Activated naive CD4-positive, alpha-beta T cell treated with anti-CD3 and anti-CD28 coated beads, Interleukin-2, amount 10 ng/mL, durations not matched to agents 7 days and 5 days (primary cell): ENCODE measurements at places on chromosomes 4 and X.
A peak's percentile ranks its signal among the peaks of the same experiment; 100 is the strongest.

- no peak for DNase-seq
These were observed 140.8 kb downstream of the OPHN1 start for GRCh38 chrX:68292471-68292870.

GRCh38 chr4:128606173-128606572 is 203.3 kb upstream of the JADE1 start:
- no peak for DNase-seq

- DNase-seq = no peak
These were observed 95.7 kb downstream of the PSAPL1 start for GRCh38 chr4:7338876-7339623.

DNA sequence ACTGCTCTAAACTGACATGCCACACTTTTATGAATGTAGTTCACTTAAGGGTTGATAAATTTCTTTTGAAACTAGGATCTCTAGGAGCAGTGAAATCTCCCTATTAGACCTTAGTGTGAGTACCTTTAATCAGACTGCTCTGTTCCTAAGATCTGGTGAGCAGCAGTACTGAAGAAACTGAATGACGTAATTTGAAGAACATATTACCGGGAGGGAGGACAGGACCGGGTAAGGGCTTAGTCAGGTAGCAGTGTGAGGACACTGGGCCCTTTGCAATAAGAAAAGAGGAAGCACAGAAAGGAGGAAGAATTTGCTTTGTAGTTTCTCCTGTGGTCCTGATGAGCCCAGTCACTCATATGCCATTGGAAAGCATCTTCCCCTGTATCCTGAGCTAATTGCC is 255.2 kb downstream of the THOC2 start:
- no peak for DNase-seq

DNA sequence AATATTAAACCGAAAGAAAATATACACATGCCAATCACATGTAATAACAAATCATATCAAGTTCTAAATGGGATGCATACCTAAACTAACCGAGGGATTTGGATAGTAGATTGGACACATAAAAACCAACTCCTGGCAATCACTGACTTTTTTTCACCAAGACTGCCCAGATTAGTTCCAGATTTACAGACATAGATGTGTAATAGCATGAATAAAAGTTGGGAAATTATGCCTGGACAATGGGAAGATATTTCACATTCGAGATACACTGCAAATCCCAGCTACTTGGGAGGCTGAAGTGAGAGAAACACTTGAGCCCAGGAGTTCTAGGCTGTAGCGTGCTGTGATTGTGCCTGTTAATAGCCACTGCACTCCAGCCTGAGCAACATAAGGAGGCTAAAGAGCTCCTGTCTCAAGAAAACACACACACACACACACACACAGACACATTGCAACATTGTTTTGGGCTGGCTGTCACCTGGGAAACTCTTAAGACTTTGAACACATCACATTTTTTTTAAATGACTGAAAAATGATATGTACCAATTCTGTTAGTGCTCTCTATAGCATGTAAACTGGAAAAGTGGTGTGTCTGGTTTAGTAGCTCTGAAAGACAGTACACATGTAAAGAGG is 5.7 kb downstream of the RAB40A start:
- DNase-seq = no peak

GRCh38 chr4:17761062-17761461 is 20.4 kb downstream of the FAM184B start:
- no peak for DNase-seq

DNA sequence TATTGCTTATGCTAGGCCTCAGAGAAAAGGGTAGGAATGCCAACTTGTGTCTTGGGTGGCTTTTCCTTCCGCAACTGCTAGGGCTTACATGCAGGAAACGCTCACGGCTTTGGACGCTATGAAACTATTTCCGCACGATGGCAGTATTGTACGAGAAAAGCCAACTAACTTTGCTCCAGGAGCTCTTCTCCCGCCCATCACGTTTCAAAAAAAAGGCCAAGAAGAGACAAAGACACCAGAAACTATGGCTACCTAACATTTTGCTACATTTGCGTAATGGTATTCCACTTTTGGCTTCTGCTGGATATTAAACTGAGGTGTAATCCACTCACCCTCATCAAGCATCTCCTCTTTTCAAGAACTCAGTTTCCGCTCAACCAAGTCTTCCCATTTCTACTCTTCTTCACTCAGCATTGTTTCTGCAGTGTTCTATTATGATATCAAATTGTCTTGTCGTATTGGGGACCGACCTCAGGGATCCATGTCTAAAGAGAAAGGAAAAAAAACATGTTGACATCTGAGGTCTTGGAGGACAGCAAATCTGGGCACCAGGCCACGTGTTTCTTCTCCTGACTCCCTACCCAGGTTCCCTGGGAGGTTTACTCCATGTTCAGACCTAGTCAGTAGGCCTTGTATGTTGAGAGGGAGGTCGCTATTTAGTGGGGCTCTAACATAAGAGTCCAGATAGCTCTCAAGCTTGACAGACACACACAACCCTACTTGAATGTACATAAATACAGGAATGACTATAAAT is 239.4 kb upstream of the STK26 start:
- DNase-seq = no peak

DNA sequence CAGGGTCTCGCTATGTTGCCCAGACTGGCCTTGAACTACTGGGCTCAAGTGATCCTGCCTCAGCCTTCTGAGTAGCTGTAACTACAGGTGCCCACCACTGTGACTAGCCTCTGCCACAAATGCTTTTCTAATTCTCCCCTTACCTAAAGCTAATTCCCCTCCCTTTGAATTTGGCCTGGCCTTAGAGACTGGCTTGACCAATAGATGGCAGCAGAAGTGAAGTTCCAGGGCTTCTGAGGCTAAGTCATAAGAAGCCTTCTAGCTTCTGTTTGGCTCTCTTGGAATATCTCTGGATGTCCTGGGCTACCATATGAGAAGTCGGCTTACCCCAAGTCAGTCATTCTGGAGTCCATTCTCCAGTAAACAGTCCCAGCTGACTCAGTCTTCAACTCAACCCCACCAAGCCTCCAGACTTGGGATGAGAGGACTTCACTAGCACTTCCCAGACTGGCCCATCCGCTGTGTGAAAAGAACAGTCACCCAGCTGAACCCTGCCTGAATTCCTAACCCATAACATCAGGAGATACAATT is 61.0 kb downstream of the HPRT1 start:
- DNase-seq = peak; percentile 25

DNA sequence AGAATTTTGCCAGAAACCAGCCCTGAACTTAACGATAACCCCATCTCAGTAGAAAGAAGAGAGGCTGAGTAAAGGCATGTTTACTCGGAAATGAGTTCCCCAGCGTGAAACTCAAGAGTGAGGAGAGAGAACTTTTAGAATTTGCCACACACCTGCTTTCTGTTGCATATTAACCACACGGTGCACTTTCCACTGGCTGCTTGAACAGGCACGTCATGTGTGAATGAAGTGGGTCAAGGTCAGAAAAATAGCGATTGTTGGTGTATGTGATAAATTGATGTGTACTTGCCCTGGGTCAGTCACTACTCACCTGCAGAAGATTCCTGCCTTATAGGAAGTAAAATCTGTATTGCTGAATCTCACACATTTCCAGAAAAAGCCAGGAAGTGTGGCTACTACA is 395.7 kb downstream of the TRIML1 start:
- no peak for DNase-seq

DNA sequence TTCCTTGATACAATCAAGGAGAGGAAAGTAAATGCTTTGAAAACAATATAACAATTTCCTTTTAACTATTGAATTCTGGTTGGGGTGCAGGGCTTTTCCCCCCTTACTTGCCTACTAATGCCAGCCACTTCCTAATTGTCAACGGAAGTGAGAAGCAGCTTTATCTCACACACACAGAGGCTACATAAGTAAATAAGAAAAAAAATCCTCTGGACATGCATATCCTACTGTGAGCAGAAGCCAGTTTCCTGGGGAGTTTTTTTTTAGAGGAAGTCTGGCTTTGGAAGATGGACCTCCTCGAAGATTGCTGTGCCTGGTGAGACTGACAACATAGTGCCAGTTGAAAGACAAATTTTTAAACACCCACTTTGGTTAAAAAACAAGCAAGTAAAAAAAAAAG is 180.6 kb downstream of the OPHN1 start:
- DNase-seq = no peak

DNA sequence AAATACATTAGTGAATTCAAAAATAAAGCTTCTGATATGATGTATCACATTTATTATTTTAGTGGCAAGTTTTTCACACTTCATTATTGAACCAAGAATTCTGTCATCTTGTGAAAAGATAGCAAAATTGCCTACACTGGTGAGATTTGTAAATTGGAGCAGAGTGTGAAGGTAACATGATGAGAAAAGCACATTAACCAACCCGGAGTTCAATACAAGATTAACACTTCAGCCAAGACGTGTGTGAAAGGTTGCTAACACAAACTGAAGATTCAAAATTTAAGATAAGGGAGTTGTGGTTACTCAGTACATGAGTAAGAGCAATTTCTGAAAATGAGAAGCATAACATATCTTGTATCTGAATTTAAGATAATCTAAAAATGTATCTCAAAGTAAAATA is 346.7 kb downstream of the PDHA2 start:
- no peak for DNase-seq

DNA sequence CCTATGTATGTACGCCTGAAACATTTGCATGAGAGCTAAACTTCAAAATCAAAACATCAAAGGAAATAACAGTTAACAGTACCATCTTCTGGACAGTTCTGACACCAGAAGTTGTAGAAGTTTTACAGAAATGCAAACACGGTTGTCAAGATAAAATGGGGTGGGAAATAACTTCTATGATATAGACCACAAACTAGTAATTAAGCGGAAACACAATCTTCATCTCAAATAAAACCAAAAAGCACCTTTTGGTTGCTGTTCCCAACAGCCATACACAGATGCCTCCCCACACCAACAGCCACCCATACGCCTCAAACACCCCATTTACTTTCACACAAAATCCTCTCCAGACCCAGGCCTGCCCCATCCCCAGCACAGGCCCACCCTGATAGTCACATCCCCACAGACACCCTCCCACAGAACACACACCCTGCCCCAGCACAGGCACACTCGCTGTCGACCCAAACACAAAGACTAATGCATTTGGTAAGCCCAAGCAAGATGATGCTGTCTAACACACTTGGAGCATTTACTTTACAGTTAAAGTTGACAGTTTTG is 64.3 kb downstream of the TAPT1 start:
- DNase-seq = no peak

GRCh38 chrX:153948002-153948466 is 3.6 kb upstream of the RENBP start:
- DNase-seq = no peak

DNA sequence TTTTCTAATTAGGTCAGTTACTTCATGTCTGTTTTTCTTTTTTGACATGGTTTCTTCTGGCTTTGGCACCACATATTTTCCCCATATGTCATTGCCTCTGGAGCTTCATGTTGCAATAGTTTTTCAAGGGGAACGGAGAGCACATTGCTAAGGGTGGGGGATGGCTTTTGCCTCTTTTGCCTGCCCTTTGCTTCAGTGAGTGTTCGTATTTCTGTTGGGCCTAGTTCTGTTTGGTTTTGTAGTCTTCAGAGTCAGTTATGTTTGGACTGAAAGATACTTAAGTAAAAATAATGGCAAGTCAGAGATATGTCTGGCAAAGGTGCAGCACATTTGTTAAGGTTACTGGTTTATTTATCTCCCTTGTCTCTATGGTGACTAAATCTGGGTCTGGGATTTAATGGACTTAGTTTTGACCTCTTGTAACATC is 29.1 kb downstream of the FHL1 start:
- no peak for DNase-seq

GRCh38 chr4:791898-792625 is 33.9 kb downstream of the CPLX1 start:
- peak; percentile 67 for DNase-seq

GRCh38 chr4:16067515-16067914 is 16.3 kb downstream of the PROM1 start:
- no peak for DNase-seq

DNA sequence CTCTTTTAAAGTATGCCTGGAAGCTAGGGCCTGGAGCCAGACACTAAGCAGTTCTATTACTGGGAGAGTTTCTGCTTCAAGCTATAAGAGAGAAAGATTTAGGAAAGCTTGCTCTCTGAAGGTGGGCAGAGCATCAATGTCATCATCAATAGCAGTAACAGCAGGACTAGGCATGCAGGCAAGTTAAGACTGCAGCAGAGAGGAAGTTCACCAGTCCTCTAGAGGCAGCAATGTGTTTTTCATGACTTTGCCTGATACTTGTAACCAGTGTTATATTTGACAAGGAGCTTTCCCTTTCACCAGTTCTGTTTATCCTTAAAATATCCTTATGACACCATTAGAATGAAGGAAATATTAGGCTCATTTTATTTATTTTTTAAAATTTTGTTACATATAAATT is 237.9 kb downstream of the KCTD8 start:
- no peak for DNase-seq

DNA sequence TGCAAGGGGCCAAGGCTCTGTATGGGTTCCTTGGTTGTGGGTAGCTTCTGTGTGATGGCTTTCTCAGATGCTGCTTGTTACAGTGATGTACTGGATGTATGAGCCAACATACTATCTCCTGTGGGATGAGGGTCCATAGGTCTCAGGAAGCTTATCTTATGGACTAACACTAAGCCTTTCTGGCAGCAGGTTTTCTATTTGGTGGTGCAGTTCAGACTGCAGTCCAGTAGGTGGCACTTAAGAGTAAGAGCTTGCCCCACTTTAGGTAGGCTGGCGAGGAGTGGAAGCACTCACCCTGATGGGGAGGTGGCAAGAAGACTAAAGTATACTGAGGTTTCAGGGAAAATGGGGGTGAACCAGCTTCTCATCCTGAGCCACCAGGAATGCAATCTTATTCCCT is 306.7 kb upstream of the MAOA start:
- DNase-seq = peak; percentile 43

DNA sequence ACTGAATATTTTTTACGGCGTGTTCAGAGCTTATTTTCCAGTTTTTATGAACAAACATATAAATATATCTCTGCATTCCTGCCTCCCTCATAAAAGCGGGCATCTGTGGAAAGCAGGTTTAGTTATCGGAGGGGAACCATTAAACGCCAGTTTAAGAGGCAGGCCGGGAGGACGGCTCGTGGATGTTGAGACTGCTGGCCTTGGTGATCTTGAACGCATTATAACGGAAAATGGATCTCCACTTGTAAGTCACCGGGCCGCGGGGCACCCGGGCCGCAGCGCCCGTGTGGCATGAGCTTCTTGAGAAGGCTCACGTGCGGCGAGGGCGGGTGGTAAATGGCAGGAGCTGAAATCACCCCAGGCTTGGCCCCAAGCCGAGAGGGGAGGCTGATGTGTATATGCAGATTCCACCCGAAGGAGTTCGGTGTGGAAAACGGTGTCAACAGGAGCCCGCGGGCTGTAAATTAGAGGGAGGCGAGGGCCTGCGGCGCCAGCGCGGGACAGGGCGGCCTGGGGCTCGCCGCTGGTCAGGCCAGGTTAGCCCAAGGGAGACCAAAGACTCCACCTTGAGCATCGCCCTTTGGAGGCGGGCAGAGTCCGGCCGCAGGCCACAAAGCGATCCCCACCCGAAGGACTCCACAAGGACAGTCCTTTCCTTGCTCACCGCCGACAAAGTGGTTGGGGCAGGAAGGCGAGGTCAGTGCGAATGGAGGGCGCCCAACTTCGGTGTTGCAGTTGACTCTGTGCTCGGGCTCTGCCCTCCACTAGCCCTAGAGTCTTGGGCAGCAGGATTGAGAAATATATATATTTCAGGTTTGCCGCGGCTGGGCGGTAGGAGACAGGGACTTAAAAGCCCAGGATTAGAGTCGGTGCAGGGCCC is 1.3 kb upstream of the HAND2 start:
- no peak for DNase-seq

- DNase-seq = no peak
These were observed 109.1 kb upstream of the SLC4A4 start for GRCh38 chr4:71229477-71230270.
